ENCODE measurements at places on chromosomes 3 and 15.

DNA sequence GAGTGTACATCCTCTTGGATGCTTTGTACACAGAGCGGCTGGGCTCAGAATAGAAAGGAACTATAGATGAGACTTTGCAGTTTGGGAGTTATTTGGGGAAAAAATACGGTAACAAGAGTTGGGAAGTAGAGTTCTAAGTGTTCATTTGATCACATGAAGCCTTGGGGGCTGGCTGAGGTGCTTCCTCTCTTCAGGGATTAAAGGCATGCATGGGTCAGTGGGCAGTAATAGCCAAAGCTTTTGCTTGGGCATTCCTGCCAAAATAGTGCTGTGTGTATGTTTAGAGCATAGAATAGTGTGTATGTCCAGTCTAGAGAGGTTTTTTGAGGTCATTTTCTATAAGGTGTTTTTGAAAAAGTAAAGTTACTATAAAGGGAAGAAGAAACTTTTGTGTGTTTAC lies 12.8 kb downstream of the AKAP13 start:
- DNase-seq = no peak

DNA sequence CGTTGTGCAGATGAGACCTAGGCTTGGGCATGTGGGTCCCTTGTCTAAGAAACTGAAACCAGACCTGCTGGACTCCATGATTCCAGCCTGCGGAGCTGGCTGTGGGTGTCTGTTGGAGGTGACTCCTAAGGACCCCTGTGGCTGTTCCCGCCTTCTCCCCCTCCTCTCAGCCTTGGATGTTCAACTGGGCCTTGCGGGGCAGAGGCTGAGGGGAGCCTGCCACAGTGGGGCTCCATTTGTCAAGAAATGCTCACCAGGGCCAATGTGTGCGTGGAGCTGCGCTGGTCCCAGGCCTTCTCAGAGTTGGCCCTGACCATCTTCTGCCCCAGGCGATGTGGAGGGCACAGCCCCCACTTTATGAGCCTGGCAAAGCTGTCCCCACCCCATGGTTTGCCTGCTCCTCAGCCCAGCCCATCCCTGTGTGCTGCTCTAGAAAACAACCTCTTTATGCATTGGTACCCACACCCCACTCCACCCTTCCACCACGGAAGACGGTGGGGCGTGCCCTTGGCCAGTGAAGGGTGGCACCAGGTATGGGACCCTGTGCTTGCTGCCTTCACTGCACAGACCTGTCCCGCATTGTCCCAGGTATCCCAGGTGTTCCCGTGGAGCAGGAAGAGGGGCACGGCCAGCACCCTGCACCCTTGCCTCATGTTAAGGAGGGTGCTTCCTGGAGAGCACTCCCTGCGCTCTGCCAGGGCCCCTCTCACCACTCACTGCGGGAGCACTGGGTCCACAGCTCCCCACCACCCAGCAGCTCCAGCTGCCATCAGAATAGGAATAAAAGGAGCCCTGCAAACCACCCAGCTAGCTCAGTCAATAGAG lies 7.9 kb downstream of the MESP2 start:
- no peak for DNase-seq

- no peak for DNase-seq
Measured at GRCh38 chr15:52783929-52784798, 6.0 kb downstream of the ONECUT1 start.

GRCh38 chr3:193788189-193788991 lies 195.4 kb downstream of the OPA1 start:
- DNase-seq = no peak

DNA sequence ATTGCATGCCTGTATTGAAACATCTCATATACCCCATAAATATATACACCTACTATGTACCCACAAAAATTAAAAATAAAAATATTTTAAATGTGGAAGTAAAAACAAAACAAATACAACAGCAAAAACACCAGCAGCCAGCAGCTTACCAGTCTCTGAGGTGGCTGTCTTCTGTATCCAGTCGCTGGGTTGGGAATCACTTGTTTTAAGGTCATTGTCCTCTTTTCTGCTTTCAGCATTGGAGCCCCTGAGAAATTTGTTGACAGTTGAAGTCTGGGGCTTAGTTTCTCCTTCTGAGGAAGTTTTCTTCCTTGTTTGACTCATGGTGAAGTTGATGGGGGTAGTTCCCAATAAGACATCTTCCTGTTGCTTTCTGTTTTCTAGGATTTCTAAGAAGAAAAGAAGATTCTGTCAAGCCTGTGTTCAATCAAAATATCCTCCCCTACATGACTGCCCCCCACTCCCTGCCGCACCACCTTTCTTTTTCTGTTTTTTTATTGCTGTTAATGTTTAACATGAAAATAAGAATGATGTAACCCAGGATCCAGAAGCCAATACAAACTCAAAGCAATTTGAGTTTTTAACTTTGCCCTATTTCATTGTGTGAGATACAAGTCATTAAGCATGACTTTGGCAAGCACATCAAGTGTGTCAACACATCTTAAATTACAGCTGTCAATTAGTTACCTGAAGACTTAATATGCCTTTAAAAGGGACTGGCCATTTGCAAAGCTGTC lies at the start of gene LRRC31:
LRRC31 (minus strand) TSS at position 452 of the 737 bp plus-strand sequence; CDS start at position 324, 128 bp downstream.
- DNase-seq = no peak

DNA sequence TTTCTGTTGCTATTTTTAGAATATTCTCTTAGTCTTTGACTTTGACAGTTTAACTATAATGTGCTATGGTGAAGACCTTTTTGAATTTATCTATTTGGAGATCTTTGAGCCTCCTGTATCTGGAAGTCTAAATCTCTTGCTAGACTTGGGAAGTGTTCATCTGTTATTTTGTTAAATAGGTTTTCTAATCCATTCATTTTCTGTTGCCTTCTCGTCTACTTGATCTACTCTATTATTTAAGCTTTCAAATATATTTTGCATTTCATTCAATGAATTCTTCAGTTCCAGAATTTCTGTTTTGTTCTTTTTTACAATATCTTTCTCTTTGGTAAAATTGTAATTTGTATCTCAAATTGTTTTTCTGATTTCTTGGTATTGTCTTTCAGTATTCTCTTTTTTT lies 47.8 kb downstream of the LEKR1 start:
- DNase-seq = no peak

- DNase-seq = no peak
Measured at GRCh38 chr3:8607234-8608040, 37.2 kb downstream of the SSUH2 start.

All from stimulated activated CD8-positive, alpha-beta memory T cell treated with anti-CD3 and anti-CD28 coated beads, Interleukin-4, amount 100 ng/mL, for 4 hours (primary cell).